ENCODE measurements at places on chromosomes 2 and 18. TPM values are rescaled to one million over a fixed set of nuclear protein-coding genes. Genes with fewer than 3 reads are reported as not detected.

ANKZF1 gene
- total RNA-seq: 24.7 TPM

MSH6 gene
- total RNA-seq: 101 TPM

VIT gene
- 3.4 TPM for total RNA-seq

MCEE gene
- total RNA-seq: 4.4 TPM

CDH19 gene
- not detected for total RNA-seq

HNMT gene
- total RNA-seq: 22.6 TPM

TTC21B gene
- 24.2 TPM for total RNA-seq

DNA sequence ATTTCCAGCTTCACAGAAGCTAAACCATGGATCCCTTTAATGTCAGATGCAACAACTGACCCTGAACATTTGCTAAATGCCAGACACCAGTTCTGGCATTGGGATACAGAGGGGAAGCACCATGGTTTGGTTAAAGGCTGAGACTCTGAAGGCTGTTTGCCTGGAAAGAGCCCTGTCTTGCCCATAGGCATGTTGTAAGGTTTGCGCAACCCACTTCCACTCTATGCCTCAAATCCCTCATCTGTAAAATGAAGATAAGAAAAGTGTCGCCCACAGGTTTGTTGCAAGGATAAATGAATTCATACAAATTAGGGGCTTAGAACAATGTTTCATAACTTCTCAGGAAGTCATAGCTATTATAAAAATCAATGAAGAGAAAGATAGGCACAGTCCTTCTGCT lies 380.9 kb upstream of the GYPC start:
- no peak for DNase-seq

GRCh38 chr2:190849774-190850173 lies 30.8 kb upstream of the GLS start:
- peak; percentile 88 for DNase-seq

DNA sequence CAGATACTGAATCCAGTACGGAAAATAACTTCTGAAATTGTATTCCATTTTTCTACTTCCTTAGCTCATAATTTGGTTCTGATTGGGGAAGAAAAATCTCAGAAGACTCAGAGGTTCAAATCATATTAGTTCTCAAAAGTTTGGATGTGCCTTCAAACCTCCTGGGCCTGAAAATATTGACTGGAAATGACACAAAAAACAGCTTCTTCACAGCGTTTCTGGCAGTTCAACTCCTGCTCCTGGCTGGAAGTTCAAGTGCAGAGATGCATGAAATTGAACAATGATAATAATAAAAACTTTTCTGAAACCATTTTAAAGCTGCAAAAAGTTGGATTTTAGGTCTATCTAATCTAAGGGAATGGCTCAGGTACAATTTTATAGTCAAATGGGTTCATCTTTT lies 1459.9 kb upstream of the CELF4 start:
- DNase-seq: no peak

DNA sequence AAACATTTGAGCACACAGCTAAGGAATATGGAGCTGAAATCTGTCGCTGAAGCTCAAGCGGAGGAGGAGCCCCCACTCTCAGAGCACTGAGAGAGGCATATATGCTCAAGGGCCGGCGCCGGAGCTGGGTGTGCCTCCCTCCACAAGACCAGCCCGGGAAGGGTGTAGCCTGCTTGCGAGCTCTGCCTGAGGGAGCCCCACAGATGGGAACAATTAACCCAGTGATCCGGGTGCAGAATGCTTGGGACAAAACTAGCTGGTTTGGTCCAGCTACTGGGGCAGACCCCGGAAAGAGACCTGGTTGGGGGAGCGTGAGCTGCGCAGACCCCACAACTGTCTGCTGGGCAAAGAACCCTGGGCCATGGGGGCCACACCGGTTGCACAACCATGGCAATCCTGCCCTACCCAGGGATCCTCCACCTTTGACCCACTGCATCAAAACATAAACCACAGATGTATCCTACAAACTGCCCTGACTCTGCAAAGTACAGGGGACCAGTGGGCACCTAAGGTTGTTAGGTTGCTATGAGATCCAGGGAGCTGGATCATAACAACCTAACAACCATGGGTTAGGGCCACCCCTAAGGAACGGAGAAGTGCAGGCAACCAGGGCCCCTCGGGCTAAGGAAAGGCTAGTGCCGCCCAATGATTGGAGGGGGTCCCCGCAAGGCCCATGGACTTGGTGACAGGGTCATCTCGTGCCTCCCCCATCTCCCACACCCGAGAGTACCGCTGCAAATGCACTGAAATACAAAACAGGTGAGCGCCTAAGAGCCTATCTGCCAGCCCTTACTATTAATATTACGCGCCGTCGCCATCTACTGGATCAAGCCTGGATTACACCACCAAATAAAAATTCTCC lies 53.4 kb upstream of the SCN1A start:
- DNase-seq: peak; percentile 59

- peak; percentile 20 for DNase-seq
Measured at GRCh38 chr2:101500860-101501259, 25.9 kb upstream of the RFX8 start.

Data from A172 (cell line).